ENCODE measurements at places on chromosomes 16 and 17.

DNA sequence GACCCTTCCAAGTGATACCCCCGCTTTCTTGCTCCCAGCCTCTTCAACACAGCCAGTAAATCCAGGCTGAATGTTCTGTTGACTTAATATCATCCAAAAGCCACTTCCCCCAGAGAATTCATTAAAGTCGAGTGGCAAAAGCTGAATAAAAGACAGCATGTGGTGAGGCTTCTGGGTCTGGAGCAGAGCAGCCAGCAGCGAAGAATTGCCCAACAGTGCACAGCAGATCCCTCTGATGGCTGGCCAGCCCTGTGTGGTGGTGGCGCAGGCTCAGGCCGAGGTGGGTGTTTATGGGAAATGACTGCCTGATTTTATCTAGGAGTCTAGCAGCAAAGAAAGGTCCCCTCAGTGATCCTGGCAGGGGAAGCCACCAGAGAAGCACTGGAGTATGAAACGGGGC, 30.3 kb upstream of the RCVRN start:
- DNase-seq, result no peak

DNA sequence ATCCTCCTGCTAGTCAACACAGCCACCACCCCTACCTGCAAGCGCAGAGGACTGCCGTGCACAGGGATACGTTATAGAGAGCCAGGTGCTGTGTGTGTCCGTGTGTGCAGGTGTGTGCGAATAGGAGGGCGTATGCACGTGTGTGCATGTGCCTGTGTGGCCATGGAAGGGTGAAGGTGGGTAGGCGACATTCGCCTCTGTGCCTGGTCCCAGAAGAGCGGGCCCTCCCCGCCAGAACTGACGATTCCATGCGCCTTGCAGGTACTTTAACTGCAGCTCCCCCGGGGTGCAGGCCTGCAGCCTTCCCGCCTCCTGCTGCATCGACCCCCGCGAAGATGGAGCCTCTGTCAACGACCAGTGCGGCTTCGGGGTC, 8.7 kb downstream of the PDE6G start:
- no peak for DNase-seq

- no peak for DNase-seq
Observed at GRCh38 chr17:1946021-1946932, 78.9 kb downstream of the RTN4RL1 start.

DNA sequence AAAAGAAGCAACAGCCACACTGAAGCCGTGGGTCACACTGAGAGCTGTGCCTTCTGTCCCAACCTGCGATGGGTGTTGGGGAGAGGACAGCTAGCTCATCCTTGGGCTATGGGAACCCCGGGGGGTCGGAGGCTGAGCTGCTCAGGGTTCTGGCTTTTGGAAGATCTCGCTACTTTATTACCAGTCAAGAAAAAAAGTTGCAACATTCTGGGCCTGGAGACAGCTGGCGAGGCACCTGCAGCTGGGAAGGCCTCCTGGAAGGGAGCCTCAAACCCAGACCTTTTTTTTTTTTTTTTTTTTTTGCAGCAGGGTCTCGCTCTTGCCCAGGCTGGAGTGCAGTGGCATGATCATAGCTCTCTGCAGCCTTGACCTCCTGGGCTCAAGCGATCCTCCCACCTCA, 24.9 kb downstream of the TPSD1 start:
- no peak for DNase-seq

- DNase-seq, result no peak
Observed at GRCh38 chr17:41910701-41911391, 7.9 kb downstream of the ACLY start.

- DNase-seq, result no peak
Observed at GRCh38 chr16:61295311-61295710, 740.9 kb downstream of the CDH8 start.

DNA sequence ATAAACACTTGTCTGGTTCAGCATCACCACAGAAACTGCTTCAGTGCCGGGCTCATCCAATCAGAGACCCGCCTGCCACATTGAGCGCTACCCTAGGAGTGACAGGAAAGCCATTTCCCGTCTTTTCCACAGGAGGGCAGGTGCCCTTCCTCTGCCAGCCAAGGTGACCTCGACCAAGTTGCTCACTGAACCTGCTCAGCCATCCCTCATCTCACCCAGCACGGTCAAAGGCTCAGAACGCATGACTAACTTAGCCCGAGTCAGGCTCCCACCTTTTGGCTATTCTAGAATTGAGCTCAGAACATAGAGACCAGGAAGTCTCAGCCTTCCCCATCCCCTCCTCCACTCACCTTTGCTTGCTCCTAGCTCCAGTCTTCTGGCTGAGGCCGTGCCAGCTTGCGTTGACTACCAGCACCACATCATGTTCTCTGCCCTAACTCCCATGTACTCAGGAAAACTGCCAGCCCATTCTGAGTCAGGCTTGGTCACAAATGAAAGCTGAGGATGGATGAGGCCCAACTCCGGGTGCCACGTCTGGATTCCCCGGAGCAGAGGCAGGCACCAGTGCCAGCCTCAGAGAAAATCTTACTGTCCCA, 15.6 kb downstream of the MRPS23 start:
- no peak for DNase-seq

DNA sequence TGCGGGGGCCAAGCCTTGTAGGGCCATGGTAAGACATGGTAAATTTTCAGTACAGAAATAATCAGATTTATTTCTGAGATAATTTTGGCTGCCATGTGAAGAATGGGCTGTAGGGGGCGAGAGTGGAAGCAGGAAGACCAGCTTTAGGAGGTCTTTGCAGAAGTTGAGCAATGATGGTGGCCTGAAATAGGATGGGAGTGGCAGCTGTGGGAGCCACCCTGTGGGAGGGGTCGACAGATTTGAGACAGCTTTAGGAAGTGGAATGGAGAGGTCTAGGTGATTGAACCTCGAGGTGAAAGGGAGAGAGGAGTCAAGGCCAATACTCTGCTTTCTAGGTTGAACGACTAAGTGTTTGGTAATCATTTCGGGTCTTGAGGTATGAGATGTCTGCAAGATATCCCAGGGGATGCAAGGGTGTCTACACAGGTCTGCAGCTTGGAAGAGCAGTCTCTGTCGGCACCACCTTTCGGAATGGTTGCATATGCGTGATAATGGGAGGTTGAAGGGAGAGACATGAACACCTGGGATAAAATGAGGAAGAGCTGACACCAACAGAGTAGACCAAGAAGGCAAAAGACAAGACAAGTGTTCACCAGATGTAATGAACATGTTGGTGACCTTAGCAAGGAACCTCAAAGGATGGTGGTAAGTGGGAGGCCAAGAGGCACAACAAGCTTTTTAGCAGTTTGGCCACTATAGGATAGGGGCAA, 4.2 kb upstream of the ATXN7L3 start:
- DNase-seq, result peak; percentile 60

- no peak for DNase-seq
Observed at GRCh38 chr17:6772016-6772415, 4.0 kb upstream of the FBXO39 start.

- no peak for DNase-seq
Observed at GRCh38 chr16:19997264-19997663, 76.4 kb downstream of the GPR139 start.

GRCh38 chr16:74468807-74469525, 47.7 kb upstream of the CLEC18B start:
- DNase-seq, result no peak

GRCh38 chr16:67992661-67993206, 6.5 kb downstream of the DPEP2 start:
- no peak for DNase-seq

- DNase-seq, result no peak
Observed at GRCh38 chr17:70278844-70279462, 109.6 kb downstream of the KCNJ2 start.

DNA sequence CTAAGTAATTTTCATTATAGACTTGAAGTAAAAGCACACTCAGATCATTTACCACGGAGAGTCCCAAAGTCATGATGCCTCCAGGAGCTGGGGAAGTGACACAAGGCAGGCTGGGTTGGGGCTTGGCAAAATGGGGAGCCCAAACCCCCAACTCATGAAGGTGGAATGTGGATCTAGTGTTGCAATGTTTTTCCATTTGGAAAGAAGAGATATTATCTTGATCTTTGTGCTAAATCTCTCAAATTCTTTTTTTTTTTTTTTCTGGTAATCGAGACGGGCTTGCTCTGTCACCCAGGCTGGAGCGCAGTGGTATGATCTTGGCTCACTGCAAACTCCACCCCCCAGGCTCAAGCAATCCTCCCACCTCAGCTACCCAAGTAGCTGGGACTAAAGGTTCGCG, 7.5 kb upstream of the KCNG4 start:
- DNase-seq, result no peak

DNA sequence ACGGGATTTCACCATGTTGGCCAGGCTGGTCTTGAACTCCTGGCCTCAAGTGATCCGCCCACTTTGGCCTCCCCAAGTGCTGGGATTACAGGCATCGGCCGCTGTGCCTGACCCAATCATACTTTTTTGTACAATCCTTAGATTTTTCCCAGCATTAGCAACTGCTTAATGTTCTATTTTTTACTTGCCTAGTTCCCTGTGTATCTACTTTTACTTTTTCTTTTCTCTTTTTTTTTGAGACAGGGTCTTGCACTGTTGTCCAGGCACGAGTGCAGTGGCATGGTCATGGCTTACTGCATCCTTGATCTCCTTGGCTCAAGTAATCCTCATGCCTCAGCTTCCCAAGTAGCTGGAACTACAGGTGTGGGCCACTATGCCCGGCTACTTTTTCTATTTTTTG, 9.5 kb downstream of the GRB2 start:
- DNase-seq, result no peak

GRCh38 chr16:26649381-26650045, 417.2 kb upstream of the C16orf82 start:
- DNase-seq, result no peak

DNA sequence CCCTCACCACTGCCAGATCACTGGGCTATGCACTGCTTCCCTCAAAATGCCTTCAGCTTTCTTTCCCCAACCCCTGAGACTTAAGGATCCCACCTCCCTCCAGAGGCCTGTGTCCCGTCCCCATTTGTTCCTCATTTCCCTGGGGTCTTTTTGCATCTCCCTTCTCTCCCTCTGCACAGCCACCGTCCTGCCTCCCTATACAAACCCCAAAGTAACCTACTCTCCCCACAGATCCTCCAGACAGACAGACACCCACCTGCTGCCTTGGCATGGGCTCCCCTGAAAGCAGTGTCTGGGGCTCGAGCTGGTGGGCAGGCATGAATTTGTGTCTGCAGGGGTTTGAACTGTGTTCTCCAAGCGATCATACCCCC, 69.4 kb upstream of the TNRC6C start:
- no peak for DNase-seq

DNA sequence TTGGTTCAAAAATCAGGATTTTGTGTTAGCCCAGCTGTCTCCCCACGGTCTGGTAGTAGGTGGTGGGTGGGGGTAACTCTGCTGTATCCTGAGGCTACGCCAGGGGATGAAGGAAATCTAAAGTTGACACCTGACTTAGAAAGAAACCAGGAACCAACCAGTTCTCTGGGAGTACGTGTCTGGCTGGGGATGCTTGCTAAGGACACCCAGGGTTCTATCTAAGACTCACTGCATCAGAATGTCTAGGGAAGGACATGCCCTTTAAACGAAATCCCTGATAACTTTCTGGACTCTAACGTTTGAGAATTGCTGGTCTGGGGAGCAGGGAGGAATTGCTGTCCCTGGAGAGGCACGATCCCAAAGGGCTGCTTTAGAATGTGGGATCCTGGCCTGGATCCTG, 39.2 kb upstream of the CES5A start:
- no peak for DNase-seq

DNA sequence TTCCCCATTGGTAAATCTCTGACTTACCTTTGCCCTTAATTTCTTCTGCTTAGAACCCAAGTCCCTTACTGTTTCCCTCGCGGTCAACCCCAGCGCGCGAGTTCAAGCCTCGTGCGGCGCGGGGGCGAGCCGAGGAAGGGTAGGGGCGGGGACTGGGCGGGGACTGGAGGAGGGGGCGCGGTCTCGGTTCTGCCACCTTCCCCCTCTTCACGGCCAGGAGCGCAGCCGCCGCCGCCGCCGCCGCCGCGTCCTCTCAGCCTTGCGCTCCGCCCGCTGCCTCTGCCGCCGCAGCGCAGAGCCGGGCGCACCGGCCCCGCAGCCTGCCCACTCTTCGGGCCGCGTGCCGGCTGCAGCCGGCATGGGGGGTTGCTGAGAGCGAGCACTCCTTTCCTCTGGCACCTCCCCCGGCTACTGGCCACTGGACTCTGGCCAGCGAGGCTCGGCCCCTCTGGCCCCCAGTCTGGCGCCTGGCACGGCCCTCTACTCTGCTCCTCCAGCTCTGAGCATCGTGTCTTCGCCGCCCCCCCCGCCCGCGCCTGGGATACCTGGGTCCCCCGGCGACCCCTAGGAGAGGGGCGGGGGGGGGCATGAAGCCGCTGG, at the start of gene RAPGEFL1:
TSS of gene RAPGEFL1 (plus strand) at position 196 of the 600 bp plus-strand sequence. CDS start at position 588, 392 bp downstream.
- DNase-seq, result peak; percentile 74

- no peak for DNase-seq
Observed at GRCh38 chr17:9557857-9558256, 17.8 kb downstream of the STX8 start.

GRCh38 chr16:56269281-56269680, 78.0 kb downstream of the GNAO1 start:
- DNase-seq, result no peak

- DNase-seq, result no peak
Observed at GRCh38 chr16:77581706-77582105, 140.6 kb upstream of the NUDT7 start.

DNA sequence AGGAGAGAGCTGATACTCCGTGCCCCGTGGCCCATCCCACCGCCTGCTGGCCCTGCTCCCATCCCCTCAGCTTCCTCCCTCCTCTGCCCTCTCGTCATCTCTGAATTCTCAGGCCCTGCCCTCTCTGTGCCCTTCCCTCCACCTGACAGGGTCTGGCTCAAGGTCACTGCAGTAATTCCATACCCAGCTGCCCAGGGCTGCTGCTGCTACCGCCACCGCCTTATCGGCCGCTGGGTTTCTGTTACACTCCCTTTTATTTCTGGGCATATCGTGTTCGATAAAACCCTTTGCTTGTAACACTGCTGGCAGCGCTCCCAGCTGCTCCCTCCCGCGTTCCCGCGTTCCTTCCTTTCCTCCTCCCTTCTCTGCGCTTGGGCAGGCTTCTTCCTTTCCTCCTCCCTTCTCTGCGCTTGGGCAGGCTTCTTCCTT, 1.2 kb downstream of the EPN3 start:
- DNase-seq, result no peak

GRCh38 chr17:66948061-66948750, 16.3 kb upstream of the CACNG4 start:
- DNase-seq, result no peak

- DNase-seq, result no peak
Observed at GRCh38 chr16:19167710-19168370, at the start of gene SYT17. Gene SYT17, plus strand, starts transcription at chr16:19168240. Its CDS starts 407 bp downstream, at chr16:19168647.

All from CD4-positive, alpha-beta T cell treated with Interleukin-4 for 4 hours (primary cell).